ENCODE measurements at places on chromosomes 5 and 9.

DNA sequence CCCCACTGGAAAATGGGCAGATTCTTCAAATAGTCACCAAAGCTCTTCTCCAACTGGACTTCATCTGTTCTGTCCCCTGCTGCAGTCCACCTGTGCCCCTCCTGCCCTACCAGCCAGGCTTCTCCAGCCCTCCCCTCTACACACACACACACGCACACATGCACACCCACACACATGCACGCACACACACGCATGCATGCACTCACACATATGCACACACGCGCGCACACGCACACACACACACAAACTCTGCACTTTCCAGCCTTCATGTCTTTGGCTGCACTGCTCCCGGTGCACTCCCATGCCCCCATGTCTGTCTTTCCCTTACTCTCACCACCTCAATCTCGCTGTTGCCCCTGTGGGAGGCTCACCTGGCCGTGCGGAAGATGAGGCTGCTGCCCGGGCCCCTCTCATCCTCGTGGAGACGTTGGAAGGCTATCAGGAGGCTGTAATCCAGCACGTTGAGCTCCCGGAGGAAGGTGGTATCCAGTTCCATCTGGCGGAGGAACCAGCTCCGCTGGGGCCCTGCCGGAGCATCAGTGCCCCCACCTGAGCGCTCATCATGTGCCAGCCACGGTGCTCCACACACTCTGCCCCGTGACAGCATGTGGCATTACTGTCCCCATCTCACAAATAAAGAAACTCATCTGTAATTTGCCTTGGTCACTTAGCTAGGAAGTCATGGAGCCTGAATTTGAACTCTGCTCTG is 5.7 kb downstream of the PIP5KL1 start:
- DNase-seq: no peak

GRCh38 chr9:129401623-129402370 is 219.1 kb downstream of the C9orf50 start:
- DNase-seq: peak; percentile 51

DNA sequence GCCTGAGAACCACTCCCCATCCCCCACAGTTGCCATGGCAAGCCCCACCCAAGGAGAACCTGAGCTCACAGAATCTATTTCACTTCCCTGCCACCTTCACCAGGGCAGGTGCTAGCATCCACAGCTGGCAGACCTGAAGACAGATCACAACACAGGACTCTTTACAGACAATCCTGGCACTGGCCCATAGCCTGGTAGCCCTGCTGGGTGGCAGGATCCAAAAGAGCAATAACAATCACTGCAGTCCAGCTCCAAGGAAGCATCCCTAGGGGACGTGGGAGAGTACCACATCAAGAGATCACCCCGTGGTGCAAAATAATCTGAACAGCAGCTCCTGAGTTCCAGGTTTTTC is 463.2 kb upstream of the PIK3R1 start:
- no peak for DNase-seq

GRCh38 chr5:80296121-80296520 is 23.7 kb upstream of the SPZ1 start:
- no peak for DNase-seq

GRCh38 chr5:573206-573605 is 38.9 kb upstream of the CEP72 start:
- no peak for DNase-seq

GRCh38 chr9:38130724-38131123 is 61.7 kb upstream of the SHB start:
- DNase-seq: no peak

- no peak for DNase-seq
These were observed 177.2 kb upstream of the MAP3K1 start for GRCh38 chr5:56638061-56638621.

DNA sequence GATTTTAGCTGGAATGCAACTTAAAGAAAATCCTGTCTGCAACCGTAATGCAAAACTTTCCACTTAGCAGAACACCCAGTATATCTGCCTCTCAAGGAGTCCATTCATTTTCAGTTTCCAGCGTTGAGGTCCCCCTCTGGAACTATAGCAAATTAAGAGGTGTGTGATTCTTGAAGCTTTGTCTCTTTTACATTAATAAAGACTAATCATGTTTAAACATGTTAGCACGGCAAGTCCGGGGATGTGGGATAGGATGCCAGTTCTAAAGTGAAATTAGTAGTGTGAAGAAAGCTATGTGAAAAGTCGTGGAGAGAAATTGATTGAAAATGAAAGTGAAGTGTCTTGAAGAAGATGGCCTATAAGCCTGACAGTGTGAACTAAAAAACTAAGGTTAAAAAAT is 429.1 kb downstream of the NR2F1-AS1 start:
- DNase-seq: no peak

DNA sequence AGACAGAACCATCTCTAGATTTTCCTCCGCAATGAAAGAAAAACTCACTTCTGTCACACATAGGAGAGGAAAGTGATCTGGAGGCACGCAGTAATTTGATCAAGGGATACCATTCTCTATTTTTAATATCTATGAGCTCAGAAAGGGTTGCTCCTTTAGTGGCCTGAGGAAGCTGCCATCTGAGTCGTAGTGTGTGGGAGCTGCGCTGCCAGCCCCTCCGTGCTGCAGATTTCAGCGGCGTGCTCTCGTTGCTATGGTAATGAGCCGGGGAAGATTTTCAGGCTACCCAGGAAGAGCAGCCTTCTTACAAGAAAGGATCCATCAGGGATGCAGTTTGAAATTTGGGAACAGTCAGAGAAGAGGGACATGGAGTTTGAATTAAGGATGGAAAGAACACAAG is 17.1 kb upstream of the GOLM1 start:
- no peak for DNase-seq

DNA sequence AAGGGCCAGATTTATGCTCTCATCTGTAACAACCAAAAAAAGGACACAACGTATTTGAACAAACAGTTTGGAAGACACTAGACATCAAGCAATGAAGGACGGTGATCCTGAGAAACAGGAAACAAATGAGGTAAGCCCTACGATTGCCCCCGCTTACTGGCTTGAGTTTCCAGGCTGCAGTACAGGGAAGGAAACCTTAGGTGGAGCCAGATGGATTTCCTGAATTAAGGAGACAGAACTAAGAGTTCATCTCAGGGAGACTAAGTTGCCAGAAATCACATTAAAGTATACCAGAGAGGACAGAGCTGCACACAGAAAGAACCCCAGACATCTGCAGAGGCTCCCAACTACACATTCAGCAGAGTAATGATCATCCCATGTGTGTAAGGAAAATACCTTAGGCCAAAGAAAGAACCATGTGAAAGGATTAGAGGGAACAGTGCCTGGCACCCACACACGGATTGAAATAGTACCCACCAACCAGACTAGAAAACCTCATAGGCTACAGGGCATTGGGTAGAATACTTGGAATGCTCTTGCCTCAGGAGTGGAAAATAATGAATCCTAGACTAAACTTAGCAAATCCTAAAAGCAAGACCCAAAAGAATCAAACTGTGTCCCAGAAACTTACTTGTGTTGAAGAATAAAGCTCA is 99.3 kb upstream of the NIPBL start:
- DNase-seq: peak; percentile 29

DNA sequence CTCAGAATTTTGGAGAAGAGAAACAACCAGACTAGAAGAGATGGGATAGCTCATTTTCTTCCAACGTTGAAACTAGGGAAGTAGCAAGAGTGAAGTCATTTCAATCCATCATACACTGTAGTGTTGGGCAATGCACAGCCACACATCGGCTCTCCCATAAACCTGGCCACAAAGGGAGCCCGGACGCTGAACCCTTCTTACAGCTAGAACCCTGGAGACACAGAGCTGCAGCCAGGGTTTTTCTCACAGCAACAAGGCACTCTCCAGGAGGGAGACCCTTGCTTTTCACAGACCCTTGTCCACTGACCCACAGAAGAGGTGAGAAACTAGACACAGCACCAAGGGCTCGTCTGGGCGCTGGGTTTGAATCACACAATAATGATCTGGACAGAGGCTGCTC is 101.4 kb upstream of the FSTL4 start:
- DNase-seq: no peak

DNA sequence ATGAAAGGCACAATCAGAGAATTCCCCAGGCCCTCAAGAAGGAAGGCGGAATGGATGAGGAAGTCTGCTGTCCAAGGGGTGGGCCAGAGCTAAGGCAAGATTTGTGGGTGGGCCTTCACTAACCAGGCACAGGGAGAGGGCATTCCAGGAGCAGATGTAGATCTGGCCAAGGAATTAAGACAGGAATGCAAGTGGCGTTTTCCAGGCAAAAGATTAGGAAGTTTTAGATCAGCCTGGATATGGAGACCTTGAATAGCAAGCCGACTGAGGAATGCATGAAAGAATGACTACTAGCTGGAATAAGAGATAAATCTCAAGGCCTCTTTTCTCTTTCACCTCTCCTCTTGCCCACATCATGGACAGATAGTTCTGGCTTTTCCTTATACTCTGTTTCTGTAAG is 68.5 kb downstream of the GHR start:
- DNase-seq: peak; percentile 6

DNA sequence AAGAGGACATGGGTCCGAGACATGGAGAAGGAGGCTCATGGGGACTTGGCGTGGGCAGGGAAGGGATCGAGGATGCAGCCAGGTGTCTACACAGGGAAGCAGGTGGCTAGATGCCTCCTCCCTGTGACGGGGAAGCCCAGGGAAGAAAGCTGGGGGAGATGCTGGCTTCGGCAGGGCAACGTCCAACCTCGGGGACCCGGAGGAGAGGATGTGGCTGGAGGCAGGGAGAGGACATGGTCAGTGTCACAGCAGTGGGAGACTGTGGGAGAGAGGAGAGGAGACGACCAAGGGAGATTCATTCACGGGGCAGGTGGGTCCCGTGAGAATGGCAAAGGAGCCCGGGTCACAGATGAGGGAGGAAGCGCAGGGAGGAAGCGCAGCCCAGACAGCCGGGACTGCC is 73.2 kb upstream of the PHYKPL start:
- DNase-seq: no peak

- peak; percentile 46 for DNase-seq
These were observed 117.0 kb downstream of the PIK3R1 start for GRCh38 chr5:68332556-68332955.
